Daoy (cell line): ENCODE measurements at places on chromosomes 2 and 18. TPM values are rescaled to one million over a fixed set of nuclear protein-coding genes. Genes with fewer than 3 reads are reported as not detected.

The GPBAR1 gene
- total RNA-seq, result not detected in 2 replicates

GRCh38 chr2:38013158-38013752 is 62.7 kb downstream of the CYP1B1 start:
- peak; percentile 23 for DNase-seq

DNA sequence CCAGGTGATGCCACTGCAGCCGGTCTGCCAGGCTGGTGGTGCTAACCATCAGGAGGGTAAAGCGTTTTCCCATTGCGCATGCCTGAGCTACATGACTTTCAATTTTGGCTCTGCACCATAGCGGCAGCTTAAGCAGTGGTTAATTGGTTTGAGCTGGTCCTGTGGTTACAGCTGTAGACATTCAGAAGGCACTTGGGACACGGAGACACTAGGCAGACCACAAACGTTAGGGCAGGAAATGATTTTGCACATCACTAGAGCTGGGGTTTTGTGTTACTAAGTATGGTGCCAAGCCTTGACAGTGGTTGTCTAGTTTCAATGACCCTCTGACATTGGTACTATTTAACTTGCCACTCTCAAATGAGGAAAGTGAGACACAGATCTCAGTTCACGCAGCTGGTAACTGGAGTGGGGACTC is 28.9 kb upstream of the CNOT11 start:
- peak; percentile 67 for DNase-seq

DNA sequence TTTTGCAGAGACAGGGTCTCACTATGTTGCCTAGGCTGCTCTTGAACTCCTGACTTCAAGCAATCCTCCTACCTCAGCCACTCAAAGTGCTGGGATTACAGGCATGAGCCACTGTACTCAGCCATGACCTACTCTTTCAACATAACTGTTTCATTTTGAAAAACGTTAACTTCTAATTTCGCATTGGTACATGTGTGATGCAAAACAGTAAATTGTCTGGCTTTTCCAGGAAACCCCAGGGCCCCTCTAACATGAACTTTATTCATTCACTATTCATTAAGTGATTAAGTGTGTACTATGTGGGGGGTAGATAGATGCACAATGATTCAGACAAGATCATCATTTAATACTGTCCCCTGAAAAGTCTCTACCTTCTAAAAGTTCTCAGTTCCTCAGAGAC is 364.9 kb downstream of the SS18 start:
- DNase-seq, result no peak

DNA sequence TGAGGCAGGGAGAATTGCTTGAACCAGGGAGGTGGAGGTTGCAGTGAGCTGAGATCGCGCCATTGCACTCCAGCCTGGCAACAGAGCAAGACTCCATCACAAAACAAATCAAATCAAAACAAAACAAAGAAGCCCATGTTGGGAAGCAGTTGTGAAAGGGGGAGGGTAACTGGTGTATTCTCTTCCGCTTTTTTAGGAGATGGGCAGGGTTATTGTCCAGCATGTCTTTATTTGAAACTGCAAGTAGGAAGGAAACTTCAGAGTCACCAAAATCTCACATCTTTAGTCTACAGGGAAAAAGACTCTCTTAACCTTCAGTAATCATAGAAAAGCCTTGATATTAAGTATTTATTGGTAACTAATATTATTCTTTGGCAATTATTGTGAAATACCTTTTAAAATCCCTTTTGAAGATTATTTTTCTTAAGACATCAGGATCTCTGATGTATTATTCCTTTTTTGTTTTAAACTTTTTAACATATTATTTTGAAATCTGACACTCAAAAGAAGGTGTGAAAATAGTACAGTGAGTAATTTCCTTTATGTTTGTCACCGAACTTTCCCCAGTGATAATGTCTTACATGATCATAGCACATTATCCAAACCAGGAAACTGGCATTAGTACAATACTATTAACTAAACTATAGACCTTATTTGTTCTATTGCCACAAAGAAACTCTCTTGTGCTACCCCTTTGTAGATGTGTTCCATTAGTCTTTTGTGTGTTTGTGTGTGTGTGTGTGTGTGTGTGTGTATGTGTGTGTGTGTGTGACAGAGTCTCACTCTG is 84.3 kb upstream of the LTBP1 start:
- DNase-seq, result no peak

DNA sequence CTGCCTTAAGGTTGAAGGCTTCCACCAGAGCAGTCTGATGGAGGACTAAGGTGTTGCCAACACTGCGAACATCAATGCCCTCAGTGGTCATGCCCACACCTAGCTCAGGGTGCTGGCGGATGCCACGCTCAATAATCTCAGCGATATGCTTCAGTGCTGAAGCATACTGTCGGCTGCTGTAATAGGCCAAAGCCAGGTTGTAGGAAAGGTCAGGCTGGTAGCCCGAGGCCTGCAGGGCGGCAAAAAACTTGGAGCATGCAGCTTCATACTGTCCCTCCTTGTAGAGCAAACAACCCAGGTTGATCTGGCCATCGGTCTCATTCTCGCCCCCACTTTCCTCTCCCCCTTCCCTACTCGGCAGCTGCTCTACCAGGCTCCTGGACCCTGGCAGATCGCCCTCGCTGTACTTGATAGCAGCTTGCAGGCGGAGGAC is 159.4 kb downstream of the AGPS start:
- peak; percentile 17 for DNase-seq

DNA sequence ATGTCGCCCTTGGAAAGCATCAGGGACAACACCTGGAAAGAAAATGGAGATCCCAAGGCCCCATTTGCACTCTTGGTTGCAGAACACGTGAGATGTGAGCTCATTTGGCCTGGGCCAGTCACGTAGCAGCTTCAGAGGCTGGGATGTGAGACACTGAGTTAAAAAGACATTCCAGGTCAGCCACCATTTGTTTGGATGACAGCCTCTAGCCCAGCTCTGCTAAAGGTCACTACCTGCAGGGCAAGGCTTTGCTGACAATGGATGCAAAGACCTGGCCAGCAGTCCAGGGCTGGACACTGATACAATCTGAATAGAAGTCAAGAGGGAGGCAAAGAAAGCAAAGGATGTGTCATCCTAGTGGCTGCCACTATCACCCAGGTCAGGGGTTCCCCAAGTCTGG is 83.9 kb upstream of the LRPPRC start:
- no peak for DNase-seq

DNA sequence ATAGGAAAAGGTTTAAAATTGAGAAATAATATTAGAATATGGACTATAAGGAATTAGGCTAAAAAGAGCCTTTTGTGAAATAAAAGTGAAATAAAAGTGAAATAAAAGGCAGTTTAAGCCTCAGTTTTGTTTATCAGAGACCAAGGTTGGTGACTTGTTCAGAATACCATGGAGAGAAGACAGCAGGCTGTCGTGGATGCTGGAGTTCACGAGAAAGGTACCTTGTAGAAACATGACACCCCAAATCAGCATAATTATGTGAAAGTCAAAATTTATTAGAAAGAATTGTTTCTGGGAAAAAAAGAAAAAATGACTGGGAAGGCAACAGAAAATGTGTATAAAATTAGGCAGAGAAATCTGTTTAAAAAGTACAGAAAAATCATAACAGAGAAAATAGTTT is 46.5 kb upstream of the SPAG16 start:
- no peak for DNase-seq

The DTNA gene
- total RNA-seq, result 12.1 and 14.3 TPM in 2 replicates

- DNase-seq, result no peak
Measured at GRCh38 chr18:14100503-14101286, 31.5 kb downstream of the ZNF519 start.

GRCh38 chr2:97738179-97739019 is 25.0 kb downstream of the ZAP70 start:
- DNase-seq, result no peak

The TLX2 gene
- total RNA-seq, result 0.77 TPM in 1 of 2 replicates, not detected in the other

The CYP27C1 gene
- 0.34 and 0.83 TPM in 2 replicates for total RNA-seq

DNA sequence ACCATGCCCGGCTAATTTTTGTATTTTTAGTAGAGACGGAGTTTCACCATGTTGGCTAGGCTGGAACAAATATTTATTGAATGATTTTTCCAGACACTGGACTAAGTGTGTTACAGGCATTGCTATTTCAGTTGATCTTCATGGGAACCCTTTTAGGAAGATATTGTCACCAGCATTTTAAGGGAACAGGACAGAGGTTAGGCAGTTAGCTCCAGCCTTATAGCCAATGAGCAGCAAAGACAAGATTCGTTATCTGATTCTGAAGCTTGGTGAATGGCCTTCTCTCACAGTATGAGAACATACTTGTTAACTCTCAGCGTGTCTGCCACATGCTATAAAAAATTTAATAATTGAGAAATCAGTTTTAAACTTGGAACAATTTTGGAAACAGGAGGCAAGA is 73.4 kb downstream of the SOCS6 start:
- DNase-seq, result no peak
